ENCODE measurements at places on chromosomes 3 and 15. TPM values are rescaled to one million over a fixed set of nuclear protein-coding genes. Genes with fewer than 3 reads are reported as not detected.

The MUC4 gene
- not detected for total RNA-seq

The GABRB3 gene
- total RNA-seq = 0.28 TPM

The RUBCN gene
- total RNA-seq = 13.8 TPM

The PATL2 gene
- 0.56 TPM for total RNA-seq

The IMPG2 gene
- total RNA-seq = under 0.01 TPM

The CFAP100 gene
- total RNA-seq = not detected

The IQCH gene
- total RNA-seq = 3.1 TPM

The ZNF662 gene
- total RNA-seq = 0.85 TPM

The CYP19A1 gene
- 0.19 TPM for total RNA-seq

The MCF2L2 gene
- total RNA-seq = 0.56 TPM

The MUSTN1 gene
- 0.56 TPM for total RNA-seq

The UTS2B gene
- 0.28 TPM for total RNA-seq

The TMOD2 gene
- 4.4 TPM for total RNA-seq

The RBMS3 gene
- 81.2 TPM for total RNA-seq

The NR1D2 gene
- 35.1 TPM for total RNA-seq

The CFAP91 gene
- 0.85 TPM for total RNA-seq

The SH2D7 gene
- not detected for total RNA-seq

The DUOXA2 gene
- total RNA-seq = not detected

The KBTBD12 gene
- not detected for total RNA-seq

The ATP11B gene
- total RNA-seq = 80.3 TPM

The C15orf40 gene
- total RNA-seq = 8.7 TPM

The ONECUT1 gene
- not detected for total RNA-seq

The BRK1 gene
- total RNA-seq = 153 TPM

The CPN2 gene
- total RNA-seq = not detected

The CRTAP gene
- total RNA-seq = 117 TPM

The EXD1 gene
- not detected for total RNA-seq

The KCNMB3 gene
- total RNA-seq = 0.85 TPM

The OXTR gene
- 29.9 TPM for total RNA-seq

The P2RY13 gene
- not detected for total RNA-seq

The GADL1 gene
- under 0.01 TPM for total RNA-seq

The ECE2 gene
- not detected for total RNA-seq

The BUB1B gene
- 37.4 TPM for total RNA-seq

The KLF15 gene
- 0.38 TPM for total RNA-seq

The DISP2 gene
- under 0.01 TPM for total RNA-seq

The LRRC49 gene
- 12.4 TPM for total RNA-seq

The TIMMDC1 gene
- 57.8 TPM for total RNA-seq

The C2CD4A gene
- total RNA-seq = 0.28 TPM

Measured in regular cardiac myocyte (primary cell).